ENCODE measurements at places on chromosomes 5 and 9. TPM values are rescaled to one million over a fixed set of nuclear protein-coding genes. Genes with fewer than 3 reads are reported as not detected.
A peak's percentile ranks its signal among the peaks of the same experiment; 100 is the strongest.

- DNase-seq, result peak; percentile 60
Measured at GRCh38 chr5:176611435-176611834, 1.5 kb upstream of the GPRIN1 start.

DNA sequence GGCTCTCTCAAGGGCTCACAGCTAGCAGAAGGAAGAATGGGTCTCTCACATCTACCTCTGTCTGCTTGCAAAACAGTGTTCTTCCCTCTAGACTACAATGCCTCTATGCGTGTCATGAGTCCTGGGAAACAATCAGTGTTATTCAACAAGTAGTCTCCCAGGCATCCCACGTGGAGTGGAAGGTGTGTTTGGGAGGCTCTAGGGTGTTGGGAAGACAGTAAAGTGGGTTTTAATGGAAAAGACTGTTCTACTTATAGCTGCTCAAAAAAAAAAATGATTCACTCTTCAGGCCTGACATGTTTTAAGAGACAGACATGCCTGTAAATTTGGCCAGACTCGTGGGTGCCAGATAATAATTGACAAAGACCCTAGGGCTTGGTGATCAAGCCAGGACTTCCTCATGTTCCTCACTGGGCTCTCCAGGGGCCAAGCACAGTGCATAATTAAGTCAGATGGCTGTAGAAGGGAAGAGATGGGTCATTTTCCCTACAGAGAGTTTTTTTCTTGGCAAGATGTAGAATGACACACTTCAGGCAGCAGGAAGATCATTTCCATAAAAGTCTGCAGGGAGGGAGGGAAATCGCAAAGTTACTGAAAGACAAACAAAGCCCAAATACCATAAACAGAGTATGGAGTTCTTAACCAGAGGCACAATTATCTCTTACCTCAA lies 246.4 kb downstream of the ACTL7B start:
- no peak for DNase-seq

DNA sequence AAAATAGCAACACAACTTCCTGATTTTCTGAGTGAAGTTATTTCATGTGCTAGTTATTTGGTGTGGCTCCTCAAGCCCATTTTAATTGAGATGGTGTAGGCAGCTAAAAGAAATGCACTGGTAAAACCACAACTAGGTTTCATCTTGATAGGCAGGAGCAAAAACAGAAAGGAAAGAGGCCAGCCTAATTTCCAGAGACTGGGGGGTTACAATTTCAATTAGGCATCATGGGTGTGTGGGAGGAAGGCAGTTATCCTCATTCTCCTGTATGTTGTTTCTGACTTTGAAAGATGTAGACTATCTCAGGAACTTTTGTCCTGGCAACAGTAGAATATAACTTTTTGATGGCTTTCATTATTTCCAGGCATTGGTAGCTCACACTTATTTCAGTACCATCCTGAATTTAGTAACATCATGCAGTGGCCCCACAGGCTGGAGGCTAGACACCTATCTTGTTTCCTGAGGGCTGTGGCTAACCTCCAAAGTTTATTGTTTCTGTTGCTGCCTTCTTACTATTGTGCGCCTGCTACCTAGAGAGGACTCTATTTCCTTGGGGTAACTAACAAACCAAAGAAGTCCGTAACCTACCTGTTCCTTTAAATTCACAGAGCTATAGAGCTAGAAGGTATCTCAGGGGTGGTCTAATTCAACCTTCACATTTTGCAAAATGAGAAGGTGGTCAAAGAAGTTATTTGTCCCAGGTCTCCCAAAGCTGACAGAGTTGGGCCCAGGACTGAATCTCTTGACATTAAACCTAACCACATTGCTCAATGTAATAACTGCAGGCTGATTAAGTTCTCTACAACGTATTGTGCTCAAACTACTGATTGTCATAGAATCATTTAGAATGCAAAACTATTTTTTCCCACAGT lies 42.4 kb downstream of the FYB1 start:
- DNase-seq, result no peak

The OR2K2 gene
- not detected for polyA plus RNA-seq

Measured in A549 (cell line).